ENCODE measurements at places on chromosomes 6 and 20.

GRCh38 chr6:127115084-127115655, 3.3 kb upstream of the RSPO3 start:
- no peak for DNase-seq

GRCh38 chr20:4434681-4435080, 287.0 kb upstream of the PRND start:
- no peak for DNase-seq

DNA sequence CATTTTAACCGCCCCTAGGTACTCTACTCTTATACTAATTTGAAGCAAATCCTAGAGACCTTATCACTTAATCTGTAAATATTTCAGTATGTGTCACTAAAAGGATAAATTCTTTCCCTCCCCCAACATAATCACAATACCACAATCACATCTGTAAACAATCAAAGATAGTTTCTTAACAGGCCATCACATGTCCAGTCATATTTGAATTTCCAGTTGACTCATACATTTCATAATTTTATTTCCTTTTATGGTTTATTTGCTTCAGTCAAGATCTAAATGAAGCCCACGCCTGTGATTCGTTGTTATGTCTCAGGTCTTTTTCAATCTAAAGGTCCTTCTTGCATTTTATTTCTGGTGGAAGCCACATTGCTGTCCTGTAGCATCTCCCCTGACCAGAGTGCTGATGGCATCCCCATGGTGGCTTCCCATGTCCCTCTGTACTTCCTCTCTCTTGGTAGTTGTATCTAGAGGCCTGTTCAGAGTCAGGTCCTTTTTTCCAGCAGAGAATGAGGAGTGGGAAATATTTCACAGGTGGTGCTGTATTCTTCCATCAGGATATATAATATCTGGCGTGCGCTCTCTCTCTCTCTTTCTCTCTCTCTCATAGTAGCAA, 128.6 kb upstream of the SLC22A23 start:
- no peak for DNase-seq

GRCh38 chr6:111411046-111411445, 72.0 kb downstream of the REV3L start:
- DNase-seq = no peak

GRCh38 chr6:2959909-2960719, 11.3 kb downstream of the SERPINB6 start:
- DNase-seq = no peak

DNA sequence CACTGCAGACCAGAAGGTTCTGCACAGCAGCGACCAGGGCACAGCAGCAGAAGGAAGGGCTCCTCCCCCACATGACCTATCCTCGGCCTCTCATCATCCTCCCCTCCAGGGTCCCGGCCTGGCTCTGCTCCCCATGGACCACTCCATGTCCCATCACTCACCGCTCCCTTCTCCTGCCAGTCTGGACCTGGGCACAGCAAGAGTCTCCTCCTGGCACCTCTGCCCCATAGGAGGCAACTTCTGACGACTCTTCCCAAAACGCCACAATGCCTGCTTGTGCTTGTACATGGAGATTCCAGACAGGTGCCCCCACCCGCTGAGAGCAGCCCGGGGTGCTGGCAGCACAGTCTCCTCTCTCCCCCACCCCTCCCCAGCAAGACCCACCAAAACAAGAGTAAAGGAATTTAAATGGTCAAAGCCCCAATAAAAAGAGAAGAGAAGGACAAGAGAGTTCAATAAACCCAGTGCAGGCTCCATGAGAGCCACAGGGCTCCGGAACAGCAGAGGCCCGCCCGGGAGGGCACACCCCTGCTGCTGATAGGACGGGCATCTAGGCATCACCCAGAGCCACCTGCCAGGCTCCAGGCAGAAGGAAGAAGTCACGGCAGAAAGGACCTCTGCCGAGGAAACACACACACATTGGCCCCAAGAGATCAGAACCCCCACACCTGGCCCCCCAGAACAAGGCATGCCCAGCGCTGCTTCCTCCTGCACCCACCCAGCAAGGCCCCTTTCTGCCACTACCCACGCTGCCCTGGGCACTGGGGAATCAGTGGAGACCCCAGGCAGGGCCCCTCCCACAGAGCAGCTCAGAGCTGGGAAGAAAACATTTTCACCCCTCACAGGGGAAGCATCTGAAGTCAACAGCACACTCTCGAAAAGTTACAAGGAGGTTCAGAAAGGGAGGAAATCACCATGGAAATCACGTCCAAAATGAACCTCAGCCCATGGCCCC, 15.2 kb downstream of the TAF4 start:
- no peak for DNase-seq

- DNase-seq = no peak
These were observed 40.5 kb downstream of the SCGN start for GRCh38 chr6:25692472-25692871.

- no peak for DNase-seq
These were observed at the start of gene PTGIS for GRCh38 chr20:49567421-49568277. TSS of gene PTGIS (minus strand) at chr20:49568137. CDS start at chr20:49568116, 21 bp downstream.

DNA sequence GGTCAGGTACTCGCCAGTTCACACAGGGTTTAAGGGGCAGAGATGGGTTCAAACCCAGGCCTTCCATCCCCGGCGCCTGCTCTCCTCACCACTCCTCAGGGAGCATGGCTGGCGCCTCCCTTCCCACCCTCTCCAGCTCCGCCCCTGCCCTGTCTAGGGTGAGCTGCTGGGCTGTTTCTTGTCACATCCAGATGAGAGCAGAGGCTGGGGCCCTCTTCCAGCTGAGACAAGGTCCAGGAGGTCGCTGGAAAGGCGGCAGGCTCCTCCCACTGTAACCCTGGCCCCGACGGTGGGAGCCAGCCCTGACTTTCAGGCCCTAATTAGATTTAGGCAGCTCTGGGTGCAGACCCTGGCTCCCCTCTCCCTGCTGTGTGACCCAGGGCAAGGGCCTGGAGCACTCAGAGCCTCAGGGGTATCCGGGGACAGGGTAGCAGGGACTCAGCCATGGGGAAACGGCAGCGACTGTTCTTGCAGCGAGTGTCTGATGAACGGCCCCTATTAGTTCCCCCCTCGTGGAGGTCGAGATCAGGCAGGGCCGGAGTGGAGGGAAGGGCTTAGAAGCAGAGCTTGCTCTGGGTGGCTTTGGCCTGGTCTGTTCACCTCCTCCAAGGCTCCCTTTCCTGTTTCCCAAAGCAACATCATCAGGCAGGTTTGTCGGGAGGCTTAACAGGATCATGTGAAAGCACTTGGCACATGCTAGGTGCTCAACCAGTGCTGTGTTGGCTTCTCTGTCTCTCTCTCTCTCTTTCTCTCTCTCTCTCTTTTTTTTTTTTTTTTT, 33.4 kb downstream of the SNAI1 start:
- DNase-seq = no peak

GRCh38 chr6:118905851-118906250, 11.9 kb downstream of the ASF1A start:
- no peak for DNase-seq

DNA sequence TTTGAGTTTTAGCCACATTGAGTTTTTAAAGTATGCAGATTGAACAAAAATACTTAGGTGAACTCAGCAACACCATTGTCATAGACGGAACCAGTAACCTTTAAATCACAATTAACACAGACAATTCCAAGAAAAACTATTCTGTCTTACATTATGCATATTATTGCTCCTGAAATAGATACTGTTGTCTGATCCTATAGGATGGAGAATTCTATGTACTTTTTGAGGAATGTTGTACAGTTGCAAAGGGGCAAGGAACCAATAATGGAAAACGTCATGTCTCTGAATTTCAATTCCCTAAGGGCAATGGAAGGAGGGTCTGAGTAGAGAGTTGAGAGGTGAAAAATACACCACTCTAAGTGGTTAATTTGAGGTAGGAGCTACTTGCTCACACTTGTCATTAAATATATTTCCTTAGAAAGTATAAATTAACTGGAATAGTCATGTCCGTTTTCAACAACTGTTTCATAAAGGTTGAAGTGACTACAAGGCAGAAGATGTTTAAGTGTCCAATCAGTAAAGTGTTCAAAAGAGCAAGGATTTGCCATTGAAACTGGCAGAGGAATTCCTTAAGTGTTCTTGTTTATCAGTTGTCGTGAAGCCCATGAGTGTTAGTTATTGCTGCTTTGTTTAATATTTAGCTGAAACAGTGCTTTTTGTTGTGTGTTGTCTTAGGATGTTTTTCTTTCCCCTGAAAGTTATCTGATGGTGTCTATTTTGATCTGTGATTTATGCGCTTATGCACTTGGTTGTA, 1.3 kb downstream of the NKAIN2 start:
- no peak for DNase-seq

- no peak for DNase-seq
These were observed 288.4 kb upstream of the JARID2 start for GRCh38 chr6:14957355-14958059.

DNA sequence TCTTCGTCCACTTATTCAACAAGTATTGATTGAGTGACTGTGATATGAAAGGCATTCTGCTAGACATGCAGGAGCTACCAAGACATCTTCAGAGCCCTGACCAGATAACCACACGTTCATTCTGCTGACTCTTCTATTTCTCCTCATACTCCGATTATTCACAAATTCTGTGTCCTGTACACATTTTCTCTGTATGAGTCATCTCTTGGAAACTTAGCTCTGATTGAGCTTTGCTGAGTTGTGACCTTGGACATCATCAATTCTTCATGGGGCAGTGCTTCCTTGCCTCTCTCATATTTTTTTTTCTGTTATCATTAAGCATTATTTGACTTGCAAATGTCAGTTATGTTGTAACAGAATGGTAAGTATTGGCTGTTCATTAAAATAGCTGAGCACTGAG, 351.6 kb upstream of the CNR1 start:
- no peak for DNase-seq

DNA sequence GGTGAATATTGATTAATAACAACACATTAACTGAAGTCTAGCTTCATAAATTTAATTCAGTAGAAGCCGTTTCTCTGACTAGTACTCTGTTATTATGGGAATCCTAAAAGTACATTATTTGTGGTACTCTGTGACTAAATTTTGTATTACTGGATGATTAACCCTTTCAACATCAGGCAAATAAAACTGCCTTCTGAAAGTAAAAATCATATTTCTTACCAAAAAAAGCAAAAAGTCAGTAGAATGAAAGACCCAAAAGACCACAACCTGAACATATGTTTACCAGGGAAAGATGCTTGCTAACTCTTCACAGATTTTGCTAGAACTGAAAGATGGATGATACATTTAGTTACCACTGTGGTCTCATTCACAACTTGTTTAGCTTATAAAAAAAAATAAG, 73.2 kb downstream of the AHI1 start:
- DNase-seq = no peak

GRCh38 chr6:170132011-170132521, 158.8 kb downstream of the DLL1 start:
- no peak for DNase-seq

GRCh38 chr6:52019092-52019491, 68.3 kb downstream of the PKHD1 start:
- no peak for DNase-seq

DNA sequence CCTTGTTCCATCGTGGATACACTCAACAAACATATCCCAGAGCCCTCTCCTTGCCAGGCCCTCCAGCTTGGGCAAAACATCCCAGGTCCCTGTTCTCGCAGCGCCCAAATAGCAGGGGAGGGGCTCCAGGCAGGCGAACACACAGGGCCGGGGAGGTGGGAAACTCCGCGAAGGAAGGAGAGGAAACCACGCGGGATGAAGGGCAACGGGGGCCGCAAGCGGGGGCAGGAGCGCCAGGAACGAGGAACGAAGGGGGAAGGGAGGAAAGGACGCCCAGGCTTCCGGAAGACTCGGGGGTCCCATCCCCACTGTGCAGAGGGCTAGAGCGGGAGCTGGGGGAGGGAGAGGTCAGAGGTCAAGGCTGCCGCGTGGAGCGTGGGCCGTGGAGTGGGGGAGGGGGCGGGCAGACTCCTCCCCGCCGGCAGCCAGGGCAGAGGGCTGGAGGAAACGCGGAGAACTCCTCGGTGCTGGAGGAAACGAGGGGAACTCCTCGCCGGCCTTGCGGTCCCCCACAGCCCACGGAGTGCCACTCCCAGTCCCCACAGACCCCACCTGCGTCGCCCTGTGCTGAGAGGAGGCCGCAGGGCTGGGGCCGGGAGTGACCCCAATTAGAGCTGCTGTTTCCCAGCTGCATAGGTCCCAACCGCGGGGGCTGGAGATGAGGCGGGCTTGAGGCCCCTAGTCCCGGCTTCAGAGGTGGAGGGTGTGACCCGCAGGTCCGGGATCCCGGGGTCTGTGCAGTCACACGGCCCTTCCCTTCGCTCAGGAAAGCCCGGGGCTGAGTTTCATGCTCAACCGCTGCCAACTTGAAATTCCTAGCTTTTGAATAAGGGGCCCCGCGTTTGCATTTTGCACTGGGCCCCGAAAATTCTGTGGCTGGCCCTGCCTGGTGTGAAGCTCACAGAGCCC, 1.2 kb upstream of the RBM38 start:
- DNase-seq = no peak

DNA sequence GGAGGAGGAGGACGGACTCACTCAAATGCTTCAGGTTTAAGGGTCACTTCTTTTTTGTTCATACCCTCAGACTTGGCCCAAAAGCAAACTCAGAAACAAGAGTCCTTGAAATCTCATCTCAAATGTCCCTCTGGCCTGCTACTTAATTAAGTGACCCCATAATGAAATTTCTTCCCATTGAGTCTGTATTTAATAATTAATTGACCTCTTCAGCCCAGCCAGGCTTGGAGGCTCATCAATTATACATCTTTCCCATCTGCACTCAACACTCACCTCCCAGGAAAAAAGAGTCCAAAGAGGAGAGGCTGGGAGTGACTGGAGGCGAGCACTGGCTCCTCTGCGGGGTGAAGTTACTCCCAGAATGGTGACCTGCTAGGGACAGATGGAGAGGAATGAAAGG, 90.5 kb upstream of the EYA2 start:
- DNase-seq = no peak

GRCh38 chr6:109478841-109479624, 4.0 kb downstream of the ZBTB24 start:
- DNase-seq = no peak

DNA sequence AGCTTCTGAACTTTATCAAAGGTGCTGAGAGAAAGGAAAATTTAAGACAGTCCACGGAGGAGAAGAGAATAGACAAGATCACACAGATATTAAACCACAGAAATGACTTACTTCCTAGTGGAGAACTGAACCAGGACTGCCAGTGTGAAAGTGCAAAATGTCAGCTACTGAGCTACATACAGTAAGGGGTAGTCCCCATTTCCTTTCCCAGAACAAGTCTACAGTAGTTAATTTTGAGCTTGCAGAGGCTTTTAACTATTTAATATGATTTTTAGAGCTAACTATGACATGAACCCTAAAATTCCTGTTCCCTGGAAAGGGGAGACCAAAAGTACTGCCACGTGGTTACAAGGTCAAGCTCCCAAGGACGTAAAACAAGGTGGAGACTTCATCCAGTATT, 45.1 kb downstream of the CEP85L start:
- DNase-seq = no peak

GRCh38 chr6:30889921-30890645, 5.8 kb downstream of the DDR1 start:
- DNase-seq = no peak

DNA sequence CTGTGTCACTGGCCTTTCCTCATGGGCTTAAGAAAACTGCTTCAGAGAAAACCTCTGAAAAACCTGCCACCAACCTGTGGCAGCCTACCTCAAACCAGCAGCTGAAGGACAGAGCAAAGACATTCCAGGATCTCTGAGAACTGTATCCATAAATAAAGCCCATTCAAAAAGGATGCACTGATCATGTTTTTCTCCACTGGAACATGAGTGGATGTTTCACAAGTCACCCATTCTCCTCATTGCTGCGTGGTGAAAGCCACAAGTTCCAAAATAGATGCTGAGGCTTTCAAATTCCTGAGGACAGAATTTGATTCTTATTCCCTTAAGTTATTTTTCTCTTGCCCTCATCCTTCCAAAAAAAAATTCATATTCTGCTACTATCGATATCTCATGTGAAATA, 280.6 kb downstream of the KHDC1L start:
- DNase-seq = no peak

- no peak for DNase-seq
These were observed 3.5 kb downstream of the MYBL2 start for GRCh38 chr20:43670423-43670822.
